ENCODE measurements at places on chromosomes 12 and 14. TPM values are rescaled to one million over a fixed set of nuclear protein-coding genes. Genes with fewer than 3 reads are reported as not detected.

DNA sequence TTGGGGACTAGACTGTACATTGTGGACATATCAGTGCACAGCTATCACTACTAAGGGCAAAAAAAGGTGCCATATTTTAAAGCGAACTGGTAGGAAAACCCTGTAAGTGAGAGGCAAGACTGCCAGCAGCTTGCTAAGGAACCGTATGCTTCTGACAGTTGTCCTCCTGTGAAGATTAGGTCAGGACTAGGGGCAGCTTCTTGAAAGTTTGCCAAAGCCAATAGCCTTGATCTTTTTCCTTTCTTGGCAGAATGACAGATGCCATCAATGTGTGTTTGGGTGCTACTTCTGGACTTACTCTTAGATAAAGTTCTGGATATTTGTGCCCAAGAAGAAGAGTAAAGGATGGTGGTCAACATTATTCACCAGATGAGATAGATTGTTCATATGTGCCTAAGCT, 7.4 kb downstream of the DAAM1 start:
- DNase-seq = no peak

DNA sequence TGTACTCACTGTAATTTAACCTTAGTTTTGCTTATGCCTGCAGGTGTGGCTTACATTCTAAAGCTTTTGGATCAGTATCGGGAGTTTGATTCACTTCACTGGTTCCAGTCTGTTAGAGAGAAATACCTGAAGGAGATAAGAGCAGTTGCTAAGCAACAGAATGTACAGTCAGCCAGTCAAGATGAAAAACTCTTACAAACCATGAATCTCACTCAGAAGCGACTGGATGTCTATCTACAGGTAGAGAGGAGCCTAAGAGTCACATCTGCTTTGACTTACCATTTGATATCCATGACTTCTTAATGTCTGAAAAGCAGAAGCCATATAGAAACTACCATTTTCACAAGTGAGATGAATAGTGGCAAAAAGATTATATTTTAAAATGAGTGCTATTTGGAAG, 56.5 kb downstream of the WASHC4 start:
- DNase-seq = no peak

- peak; percentile 44 for DNase-seq
Observed at GRCh38 chr14:63672417-63673180, 30.9 kb upstream of the WDR89 start.

- no peak for DNase-seq
Observed at GRCh38 chr12:111048991-111049390, 128.6 kb upstream of the MYL2 start.

DNA sequence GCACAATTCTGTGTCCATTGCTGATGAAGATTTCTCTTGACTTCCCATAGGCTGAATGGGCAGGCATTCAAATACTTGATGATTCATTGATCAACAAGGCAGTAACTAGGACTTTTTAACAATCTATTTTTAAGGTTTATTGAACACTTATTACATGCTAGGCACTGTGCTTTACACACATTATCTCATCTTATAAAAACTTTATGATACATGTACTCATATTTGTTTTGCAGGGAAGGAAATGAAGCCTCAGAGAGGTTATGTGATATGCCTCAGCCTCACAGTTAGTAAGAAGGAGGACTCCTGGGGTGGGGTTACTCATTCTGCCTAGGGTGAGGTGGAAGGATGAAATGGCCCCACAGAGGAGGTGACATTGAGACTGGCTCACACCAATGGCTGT, 12.9 kb upstream of the EMP1 start:
- DNase-seq = peak; percentile 65

- no peak for DNase-seq
Observed at GRCh38 chr12:69044887-69045286, 111.9 kb upstream of the CPM start.

GRCh38 chr14:36241183-36241582, 64.7 kb upstream of the PTCSC3 start:
- no peak for DNase-seq

DNA sequence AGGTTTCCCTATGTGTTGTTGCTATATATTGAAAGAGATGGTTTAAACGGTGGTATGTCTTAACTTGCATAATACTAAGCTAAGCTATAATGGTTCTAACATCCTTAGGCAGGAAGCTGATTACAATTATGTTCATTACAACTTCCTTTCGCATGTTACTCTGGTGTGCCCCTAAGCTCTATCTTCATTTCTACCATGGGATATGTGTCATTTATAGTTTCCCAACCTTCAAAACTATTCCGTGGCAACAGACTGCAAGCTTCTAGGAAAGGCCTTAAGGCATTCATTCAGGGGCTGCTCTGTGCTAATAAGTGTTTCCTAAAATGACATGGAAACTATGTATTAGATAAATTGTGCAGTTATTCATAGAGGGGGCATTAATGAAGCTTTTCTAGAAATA, 294.6 kb downstream of the GXYLT1 start:
- no peak for DNase-seq

GRCh38 chr12:32000373-32001005, 41.3 kb downstream of the RESF1 start:
- DNase-seq = no peak

GRCh38 chr12:69952890-69953289, 127.9 kb downstream of the MYRFL start:
- DNase-seq = no peak

GRCh38 chr14:48398675-48399282, 723.4 kb upstream of the MDGA2 start:
- peak; percentile 45 for DNase-seq

DNA sequence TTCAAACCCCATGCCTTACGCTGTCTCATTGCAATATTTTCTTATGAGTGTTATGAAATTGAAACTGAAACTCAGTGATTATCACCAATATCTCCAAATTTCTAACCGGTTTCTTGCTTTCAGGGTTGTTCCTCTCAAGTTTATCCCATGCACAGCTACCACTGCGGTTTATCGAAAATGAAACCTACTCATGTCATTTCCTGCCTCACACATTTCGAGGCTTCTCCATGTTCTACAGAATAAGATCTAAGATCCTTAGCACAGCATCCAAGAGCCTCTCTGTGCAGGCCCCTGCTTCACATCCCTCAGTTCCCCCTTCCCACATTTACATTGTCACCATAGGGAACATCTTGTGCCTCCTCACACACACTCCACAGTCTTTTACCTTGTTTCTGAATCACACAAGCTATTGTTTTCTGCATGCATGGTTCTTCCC, 45.5 kb upstream of the FAR2 start:
- no peak for DNase-seq

GRCh38 chr12:56801661-56802622, 38.8 kb downstream of the HSD17B6 start:
- no peak for DNase-seq

DNA sequence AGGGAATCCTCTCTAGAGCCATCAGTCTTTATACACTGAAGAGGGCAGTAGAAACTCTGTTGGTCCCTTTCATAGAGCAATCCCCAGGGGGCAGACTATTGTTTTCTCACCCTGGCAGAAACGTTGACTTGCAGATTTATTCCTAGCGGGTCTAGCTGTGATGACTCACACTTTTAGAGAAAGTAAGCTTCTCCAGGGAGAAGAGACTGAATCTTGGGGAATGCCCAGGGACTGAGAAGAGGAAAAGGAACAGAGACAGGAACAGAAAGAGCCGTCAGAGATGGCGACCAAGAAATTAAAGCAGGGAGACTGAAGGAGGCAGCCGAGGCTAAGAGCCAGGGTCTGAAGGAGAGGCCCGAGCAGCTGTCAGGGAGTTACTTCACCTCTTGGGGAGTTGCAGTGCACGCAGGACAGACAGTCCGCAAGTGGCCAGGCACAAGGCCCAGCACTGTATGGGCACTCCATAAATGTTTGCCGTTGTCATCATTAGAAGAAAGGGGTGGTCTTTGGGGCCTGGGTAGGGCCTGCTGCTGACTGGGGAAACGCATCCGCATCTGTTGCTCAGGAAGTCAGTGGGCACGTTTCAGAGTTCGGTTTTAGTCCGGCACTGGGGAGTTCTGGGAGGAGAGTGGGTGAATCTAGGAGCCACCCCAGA, 13.0 kb downstream of the PLEKHG6 start:
- DNase-seq = peak; percentile 98

DNA sequence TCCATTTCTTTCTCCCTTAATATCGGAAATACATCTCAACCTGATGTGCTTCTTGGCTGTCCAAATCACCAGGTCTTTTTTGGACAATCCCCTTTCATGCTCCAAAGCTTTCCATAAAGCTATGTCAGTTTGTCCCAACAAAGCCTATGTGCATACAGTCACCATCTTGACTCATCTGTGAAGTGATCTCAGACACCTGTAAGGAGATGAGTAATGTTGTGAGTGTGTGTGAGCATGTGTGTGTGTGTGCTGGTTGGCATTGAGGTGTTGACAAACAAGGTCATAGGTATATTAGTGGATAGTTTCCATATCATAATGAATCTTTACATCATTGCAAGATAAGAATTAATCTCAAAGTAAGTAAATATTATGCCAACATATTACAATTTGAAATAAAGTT, 1243.3 kb upstream of the SEL1L start:
- no peak for DNase-seq

DNA sequence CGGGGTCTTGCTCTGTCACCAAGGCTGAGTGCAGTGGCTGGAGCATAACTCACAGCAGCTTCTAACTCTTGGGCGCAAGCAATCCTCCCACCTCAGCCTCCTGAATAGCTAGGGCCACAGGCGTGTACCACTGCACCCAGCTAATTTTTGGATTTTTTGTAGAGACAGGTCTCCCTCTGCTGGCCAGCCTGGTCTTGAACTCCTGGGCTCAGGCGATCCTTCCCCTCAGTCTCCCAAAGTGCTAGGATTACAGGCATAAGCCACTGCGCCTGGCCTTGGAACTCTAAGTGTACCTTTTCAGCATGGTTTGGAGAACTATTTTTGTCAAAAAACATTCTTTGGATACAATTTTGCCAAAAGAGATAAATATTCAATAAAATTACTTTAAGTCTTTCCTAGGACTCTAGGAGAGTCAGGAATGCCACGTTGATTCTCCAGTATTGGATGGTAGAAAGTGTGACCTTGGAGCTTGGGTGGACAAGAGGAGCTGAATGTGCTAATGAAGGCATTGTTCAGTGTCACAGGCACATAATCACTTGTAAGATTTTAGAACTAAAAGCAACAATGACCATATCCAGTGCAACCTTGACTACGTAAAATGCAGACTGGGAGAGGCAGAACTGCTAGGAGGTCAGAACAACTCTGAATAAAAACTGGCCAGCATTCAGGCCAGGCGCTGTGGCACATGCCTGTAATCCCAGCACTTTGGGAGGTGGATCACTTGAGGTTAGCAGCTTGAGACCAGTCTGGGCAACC, 2.8 kb downstream of the SRSF9 start:
- peak; percentile 78 for DNase-seq

DNA sequence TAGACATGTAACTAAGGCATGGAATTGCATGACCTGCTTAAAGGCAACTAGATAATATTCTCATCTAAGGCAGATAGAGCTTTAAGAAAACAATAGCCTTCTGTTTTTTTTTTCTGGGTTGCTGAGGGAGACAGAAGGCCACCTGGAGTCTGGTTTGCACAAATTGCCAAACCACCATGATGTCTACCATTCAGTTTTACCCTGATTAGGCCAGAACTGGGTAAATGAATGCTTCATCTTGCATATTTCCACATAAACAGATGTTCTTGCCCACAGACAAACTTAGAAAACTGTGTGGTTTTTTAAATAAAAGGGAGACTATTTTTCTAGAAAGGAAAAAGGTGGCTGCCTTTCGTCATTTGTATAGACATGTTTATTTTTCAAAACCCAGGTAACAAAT, 278.7 kb upstream of the PRICKLE1 start:
- DNase-seq = no peak

GRCh38 chr14:22982477-22983245, at the start of gene AJUBA:
Gene AJUBA, minus strand, starts transcription at chr14:22982551. Its CDS starts 285 bp downstream, at chr14:22982266.
- peak; percentile 96 for DNase-seq

DNA sequence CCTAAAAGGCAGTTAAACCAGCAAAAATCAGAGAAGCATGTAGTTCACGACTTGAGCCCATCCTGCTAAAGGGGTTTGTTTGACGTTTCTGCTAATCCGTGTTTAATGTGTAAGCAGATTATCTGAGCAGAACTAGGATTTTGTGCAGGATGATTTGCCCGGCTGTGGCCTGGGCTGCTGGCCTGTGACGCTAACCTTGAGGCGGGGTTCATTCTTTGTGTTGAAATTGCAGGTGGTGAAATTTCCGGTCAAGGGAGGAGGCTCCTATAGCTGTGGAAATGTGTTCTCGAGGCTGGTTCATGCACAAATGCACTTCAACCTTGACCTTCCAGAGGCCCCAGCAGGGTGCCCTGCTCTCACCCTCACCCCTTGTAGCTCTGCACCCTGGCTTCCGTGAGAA, 63.7 kb downstream of the SLC24A4 start:
- DNase-seq = no peak

The CCDC197 gene
- polyA plus RNA-seq = not detected

The PPP4R4 gene
- 0.11 TPM for polyA plus RNA-seq

The PPM1A gene
- 26.2 TPM for polyA plus RNA-seq

The KCNK10 gene
- polyA plus RNA-seq = not detected

The PGF gene
- 1.1 TPM for polyA plus RNA-seq

The PPM1H gene
- 0.03 TPM for polyA plus RNA-seq

The AVPR1A gene
- polyA plus RNA-seq = not detected
